ENCODE measurements at places on chromosomes 2 and 18. TPM values are rescaled to one million over a fixed set of nuclear protein-coding genes. Genes with fewer than 3 reads are reported as not detected.

The ACMSD gene
- under 0.01 TPM for total RNA-seq

The NAT8 gene
- not detected for total RNA-seq

The ALK gene
- total RNA-seq: under 0.01 TPM

The ACTG2 gene
- total RNA-seq: 20.1 TPM

The HOXD12 gene
- not detected for total RNA-seq

The SFTPB gene
- total RNA-seq: not detected

The DSC3 gene
- total RNA-seq: 0.14 TPM

The RAPGEF4 gene
- 1.9 TPM for total RNA-seq

The C2orf74 gene
- 14.6 TPM for total RNA-seq

The RAB17 gene
- 0.28 TPM for total RNA-seq

The SLC4A5 gene
- total RNA-seq: 0.14 TPM

The SRBD1 gene
- total RNA-seq: 18.1 TPM

The COPS9 gene
- 122 TPM for total RNA-seq

The LRRTM4 gene
- total RNA-seq: not detected

The LCT gene
- total RNA-seq: not detected

The SERPINB11 gene
- total RNA-seq: not detected

The EVX2 gene
- total RNA-seq: under 0.01 TPM

The TLX2 gene
- total RNA-seq: not detected

The MARCHF4 gene
- total RNA-seq: 0.28 TPM

The KLHL41 gene
- total RNA-seq: 0.85 TPM

The GAL3ST2 gene
- 0.18 TPM for total RNA-seq

The LINC00305 gene
- total RNA-seq: not detected

The SCN1A gene
- total RNA-seq: 0.28 TPM

The MBOAT2 gene
- 39.4 TPM for total RNA-seq

The CCDC150 gene
- total RNA-seq: 1.9 TPM

The VAMP8 gene
- 1.8 TPM for total RNA-seq

The IGFBP2 gene
- 4.7 TPM for total RNA-seq

The HPCAL1 gene
- 14.9 TPM for total RNA-seq

The DOK6 gene
- 7.3 TPM for total RNA-seq

The SCN7A gene
- 0.14 TPM for total RNA-seq

The FAM237A gene
- total RNA-seq: not detected

The GPR17 gene
- total RNA-seq: not detected

The SNTG2 gene
- not detected for total RNA-seq

The MLPH gene
- 12.2 TPM for total RNA-seq

The KATNAL2 gene
- total RNA-seq: 3.6 TPM

The ILKAP gene
- 18.9 TPM for total RNA-seq

The AKAIN1 gene
- not detected for total RNA-seq

The USP40 gene
- total RNA-seq: 38.1 TPM

The CYP20A1 gene
- total RNA-seq: 41.7 TPM

The PLGLB1 gene
- 1.8 TPM for total RNA-seq

The TEKT4 gene
- total RNA-seq: not detected

The CEBPZOS gene
- 9.1 TPM for total RNA-seq

The SOCS6 gene
- 49.5 TPM for total RNA-seq

The NOSTRIN gene
- 0.09 TPM for total RNA-seq
